Kidney glomerular epithelial cell (primary cell): ENCODE measurements at places on chromosomes 1 and 21.

- DNase-seq, result no peak
Measured at GRCh38 chr1:5779608-5780323, 212.5 kb downstream of the NPHP4 start.

DNA sequence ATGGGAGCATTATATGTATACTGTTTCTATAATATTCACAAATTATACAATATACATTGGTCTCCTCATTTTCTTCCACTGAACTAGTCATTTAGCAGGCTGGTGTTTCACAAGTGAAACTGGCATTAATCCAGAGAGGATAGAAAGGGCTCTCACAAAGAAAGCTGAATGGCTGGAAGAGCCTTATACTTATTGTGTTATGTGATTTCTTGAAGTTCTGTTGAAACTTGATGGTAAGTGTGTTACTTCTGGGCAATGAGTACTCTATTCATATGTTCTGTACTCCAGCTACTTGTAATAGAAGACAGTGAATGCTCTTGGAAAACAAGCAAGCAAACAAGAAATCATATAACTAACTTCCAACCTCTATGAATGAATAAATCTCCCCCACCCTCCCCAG is 14.9 kb downstream of the STX12 start:
- DNase-seq, result no peak

- DNase-seq, result no peak
Measured at GRCh38 chr1:20719871-20720620, 2.2 kb upstream of the KIF17 start.

DNA sequence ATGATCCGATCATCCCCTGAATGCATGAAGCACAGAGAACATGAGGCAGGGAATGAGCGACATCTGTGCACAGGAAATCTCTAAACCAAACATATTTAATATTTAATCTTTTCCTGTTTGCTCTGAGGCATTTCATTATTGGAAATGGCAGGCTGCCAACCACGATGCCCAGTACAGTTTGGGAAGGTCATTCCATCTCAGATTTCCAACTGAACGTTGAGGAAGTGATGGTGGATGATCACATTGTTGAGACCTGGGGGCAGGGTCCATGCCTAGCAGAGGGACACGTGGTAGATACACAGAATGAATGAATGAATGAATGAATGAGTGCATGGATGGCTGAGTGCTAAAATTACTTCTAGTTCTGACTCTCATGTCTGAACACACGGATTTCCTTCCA is 15.9 kb upstream of the FASLG start:
- no peak for DNase-seq

GRCh38 chr1:13929313-13929712 is 229.3 kb downstream of the PRDM2 start:
- DNase-seq, result no peak

DNA sequence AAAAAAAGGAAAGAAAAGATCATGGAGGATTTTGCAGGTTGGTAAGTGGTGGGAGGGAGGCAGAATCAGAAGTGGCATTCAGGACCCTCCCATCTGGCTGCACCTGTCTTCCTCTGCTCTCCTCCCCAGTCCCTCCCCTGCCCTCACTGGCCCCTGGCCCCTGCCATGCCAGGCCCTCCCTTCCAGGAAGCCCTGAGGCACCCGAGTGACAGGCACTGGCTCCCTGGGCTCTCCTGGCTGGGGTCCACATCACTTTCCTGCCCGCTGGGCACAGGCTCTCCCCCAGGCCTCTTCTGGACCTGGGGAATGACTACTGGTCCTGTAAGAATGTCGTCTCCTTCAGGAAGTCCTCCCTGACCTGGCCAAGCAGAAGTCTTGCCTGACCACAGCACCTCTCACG is 15.3 kb upstream of the ADARB1 start:
- no peak for DNase-seq

DNA sequence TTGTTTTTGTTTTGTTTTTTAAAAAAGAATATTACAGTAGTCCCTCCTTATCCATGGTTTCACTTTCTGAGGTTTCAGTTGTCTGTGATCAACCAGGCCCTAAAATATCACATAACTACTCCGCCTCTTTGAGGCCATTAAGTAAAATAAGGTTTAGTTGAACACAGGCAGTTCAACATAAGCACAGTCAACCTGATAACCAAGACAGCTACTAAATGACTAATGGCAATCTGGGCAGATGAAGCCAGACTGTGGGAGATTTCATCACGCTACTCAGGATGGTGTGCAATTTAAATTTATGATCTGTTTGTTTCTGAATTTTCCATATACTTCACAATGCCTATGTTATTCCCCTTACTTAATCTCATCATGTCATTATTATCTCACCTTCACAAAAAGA is 30.1 kb downstream of the LDLRAD1 start:
- DNase-seq, result no peak

DNA sequence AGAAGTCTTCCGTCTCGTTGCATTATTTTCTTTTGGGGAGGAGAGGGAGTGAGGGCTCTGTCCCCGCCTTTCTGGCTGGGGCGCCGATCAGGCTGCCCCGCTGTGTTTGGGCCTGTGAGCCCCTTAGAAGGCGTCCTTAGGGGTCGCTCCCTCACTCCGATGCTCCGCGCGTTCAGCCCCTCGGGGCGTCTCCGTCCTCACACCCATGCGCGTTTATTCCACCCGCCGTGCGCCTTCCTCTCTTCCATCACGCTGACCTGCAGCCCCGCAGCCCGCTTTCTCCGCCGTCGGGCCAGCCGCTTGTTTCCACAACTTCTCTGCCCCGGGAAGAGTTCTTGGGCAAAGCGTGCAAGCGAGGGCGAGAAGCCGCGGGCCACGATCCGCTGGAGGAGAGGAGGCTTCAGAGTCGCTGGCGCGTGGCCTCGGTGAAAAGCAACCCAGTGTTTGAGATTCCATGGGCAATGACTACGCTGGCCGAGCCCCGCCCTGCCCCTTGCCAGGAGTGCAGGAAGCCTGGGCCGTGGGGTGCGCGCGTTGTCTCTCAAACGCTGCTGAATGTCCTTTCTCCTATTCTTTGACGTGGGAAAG is 27.7 kb downstream of the TRIM11 start:
- DNase-seq, result no peak

GRCh38 chr1:47940326-47940725 is 56.9 kb downstream of the TRABD2B start:
- no peak for DNase-seq
